SW480 (cell line): ENCODE measurements at places on chromosomes 3 and 15.

DNA sequence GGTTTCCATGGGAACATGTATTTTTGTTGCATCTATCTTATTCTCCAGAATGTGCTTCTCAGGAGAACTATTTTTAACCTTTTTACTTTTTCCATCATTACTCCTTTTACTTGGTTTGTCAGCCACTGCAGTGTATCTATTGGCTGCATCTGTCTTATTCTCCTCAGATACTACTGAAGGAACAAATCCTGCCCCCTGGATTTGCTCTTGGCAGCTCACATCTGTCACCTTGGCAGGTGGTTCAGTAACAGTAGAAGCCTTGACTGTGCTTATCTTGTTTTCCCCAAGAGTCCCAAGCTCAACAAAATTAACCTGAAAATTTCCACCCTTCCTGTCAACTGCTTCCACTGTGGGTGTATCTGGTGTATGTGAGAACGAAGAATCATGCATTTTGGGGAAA, 106.0 kb downstream of the MAP4 start:
- no peak for DNase-seq

DNA sequence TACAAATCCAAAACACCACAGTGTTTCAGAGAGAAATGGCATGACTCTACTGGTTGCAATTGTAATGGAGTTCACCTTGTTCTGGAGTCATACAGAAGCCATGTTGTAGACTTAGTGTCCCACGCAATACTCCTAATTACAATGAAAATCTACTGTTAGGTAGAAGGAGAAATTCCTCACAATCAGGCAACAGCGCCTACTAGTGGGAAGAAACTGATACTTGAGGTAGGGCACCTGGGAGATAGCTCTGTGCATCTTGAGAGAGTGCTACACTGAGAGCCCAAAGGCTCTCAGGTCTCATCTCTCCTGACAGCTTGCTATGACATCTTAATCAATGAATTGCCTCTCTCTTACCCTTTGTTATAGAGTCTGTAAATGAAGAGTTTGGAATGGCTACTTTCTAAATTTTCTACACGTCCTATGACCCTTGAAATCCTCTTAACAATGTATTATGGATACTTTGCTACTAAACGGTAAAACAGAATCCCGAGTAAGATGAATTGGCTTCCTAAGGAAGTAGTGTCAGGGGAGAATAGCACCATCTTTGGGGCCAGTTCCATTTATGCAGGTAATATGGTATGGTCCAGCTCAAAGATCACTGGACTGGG, 422.7 kb upstream of the TPRG1 start:
- DNase-seq, result no peak

DNA sequence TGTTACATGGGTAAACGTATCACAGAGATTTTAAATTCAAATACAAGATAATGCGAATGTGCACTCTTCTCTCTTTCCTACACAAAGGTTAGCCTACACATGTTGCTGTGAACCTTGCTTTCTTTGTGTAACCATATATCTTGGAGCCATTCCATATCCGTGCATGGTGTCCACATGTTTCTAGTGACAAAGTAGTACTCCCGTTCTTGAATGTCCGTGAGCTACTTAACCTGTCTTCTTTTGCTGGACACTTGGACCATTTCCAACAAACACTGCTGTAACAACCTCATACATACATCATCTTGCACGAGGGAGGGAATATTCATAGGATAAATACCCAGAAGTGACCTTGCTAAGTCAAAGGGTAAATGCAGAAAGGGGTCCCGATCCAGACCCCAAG, 75.0 kb downstream of the STRIT1 start:
- DNase-seq, result no peak

GRCh38 chr3:79973482-79973881, 205.7 kb upstream of the ROBO1 start:
- DNase-seq, result no peak

GRCh38 chr3:179299999-179300613, 22.7 kb upstream of the ZNF639 start:
- no peak for DNase-seq

GRCh38 chr3:49716169-49716568, 3.3 kb downstream of the AMIGO3 start:
- no peak for DNase-seq

DNA sequence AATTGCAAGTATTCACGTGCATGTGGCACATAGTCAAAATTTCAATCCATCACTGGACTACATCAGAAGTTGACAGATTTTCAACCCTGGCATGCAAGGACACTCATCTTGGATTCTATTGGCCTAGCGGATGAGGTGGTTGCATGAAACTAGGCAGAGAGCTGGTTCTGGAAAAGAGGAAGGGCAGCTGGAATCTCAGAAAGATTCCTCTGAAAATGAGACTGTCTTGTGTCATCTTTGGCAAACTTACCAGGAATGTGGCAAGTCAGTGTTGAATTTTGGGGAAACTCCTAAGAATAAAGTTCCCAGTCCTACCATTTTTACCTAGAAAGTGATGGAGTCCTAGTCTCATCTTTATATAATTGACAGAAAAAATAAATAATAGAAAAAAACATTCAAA, 384.3 kb upstream of the NR2F2 start:
- no peak for DNase-seq

DNA sequence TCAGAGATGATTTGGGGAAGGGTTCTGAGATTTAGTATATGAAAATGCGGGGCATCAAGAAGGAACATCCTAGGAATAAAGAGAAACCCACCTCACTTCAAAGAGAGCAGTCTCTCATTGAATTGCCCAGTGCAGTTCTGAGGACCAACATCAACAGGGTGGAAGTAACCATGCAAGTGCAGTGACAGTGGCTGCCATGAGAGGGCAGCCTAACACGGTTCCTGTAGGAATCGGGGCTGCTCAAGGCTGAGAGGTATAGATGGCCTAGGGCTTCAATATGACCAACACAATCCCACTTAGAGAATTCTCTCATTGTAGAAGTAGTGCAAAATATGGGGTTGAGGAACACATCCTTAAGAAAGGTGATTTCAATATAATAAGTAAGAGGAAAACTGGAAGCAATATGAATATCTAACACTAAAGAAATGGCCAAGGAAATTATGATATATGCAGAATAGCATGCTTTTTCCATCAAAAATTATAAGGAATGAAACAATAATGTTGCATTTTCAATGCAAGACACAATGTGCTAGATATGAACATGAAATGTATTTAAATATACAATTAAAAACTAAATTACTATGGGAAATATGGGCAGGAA, 51.1 kb upstream of the ARRDC4 start:
- DNase-seq, result peak; percentile 59

- DNase-seq, result peak; percentile 94
These were observed 148.8 kb upstream of the TRIM42 start for GRCh38 chr3:140529096-140529495.

- DNase-seq, result peak; percentile 79
These were observed 32.6 kb downstream of the RBM5 start for GRCh38 chr3:50121072-50122032.

DNA sequence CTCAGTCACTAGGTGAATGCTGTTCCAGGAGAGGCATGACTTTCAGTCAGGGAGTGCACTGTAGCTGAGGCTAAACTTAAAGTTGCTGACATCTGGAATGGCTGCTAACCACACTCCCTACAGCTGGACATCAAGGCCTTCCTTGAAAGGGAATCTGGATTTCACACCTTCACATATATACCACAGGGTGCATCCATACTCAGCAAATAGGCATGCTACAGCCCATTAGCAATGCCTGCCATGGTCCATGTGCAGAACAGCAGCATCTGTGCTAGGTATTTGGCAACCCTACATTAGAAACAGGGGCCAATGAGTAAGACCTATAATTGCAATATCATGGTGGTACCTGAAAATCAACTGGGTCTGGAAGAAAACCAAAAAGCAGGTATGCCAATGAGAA, 74.8 kb downstream of the SNTN start:
- no peak for DNase-seq

DNA sequence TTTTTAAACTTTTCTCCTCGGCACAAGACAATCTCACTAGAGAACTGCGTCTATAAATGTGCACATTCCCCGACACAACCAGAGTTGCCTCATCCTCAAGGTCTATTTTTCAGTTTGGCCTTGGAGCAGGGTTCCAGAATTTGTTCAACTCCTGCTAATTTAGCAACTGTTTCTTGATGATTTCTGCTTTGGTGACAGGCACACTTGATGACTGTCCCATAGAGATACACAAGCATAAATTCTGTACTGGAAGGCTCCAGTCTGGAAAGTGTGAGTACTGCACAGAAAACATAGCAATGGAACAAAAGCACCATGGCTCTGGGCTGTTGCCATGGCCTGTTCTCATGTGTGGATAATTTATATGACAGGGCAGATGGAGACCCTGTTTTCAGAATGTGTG, 379.6 kb upstream of the PDZRN3 start:
- DNase-seq, result no peak

GRCh38 chr15:92576597-92577200, 78.9 kb downstream of the FAM174B start:
- DNase-seq, result no peak

GRCh38 chr3:177934001-177934891, 602.0 kb upstream of the KCNMB2 start:
- DNase-seq, result no peak

DNA sequence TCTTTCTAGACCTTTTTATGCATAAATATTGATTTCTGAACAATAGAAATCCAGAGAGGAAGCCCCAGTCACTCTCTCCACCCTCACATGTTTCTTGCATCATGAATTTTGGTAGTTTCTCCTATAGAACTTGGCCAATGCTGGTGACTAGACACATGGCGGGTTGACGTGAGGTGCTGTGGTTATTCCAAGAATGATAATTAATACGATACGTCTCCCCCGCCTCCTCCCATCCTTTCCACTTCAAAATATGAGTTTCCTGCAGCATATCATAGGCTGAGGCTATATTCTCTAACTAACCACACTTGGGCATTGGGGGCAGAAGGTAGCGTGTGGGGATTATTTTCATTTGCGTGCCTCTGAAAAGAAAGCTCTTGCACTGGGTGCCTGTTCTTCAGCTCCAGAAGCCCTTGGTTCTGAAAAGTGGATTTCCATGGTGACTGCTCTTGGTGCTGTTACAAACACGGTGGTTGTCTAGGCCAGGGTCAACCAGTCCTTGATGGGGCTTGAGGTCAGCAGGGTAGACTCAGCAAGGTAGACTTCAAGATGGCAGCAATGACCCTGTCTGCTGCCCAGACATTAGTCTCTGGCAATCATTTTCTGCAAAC, 5.3 kb downstream of the TNFSF10 start:
- no peak for DNase-seq

DNA sequence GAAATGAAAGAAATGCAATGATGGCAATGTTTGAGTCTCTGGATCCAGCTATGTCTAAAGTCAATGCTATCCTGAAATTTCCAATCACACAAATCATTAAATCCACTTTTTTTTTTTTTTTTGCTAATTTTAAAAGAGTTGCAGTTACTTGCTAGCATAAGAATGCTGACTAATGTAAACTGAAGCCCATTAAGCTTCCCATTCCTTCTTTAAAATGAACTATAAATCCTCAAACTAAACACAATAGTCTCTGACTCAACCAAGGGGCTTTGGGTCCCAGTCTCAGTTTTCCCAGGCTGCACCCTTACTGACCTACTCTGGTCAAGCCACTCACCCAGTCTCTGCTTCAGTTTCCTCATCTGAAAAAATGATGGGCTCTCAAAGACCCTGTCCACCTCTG, 361.1 kb downstream of the ERC2 start:
- DNase-seq, result no peak

DNA sequence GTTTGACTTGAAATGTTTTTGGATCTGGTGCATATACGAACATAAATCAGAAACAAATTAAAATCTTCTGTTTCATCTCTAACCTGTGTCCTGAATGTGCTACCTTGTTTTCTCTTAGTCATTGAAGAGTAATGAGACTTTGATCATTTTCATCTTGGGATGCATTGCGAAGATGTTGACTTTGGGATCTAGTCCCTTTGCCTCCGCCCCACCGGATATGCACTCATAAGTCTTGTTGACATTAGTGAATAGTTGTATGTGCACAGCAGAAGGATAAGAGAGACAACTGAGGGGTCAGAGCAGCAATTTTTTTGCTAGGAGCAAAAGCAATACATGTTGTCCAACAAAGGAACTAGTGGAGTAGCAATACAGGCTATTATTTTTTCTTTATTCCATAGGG, 35.9 kb upstream of the SPRED1 start:
- no peak for DNase-seq

GRCh38 chr15:84914351-84914750, 29.9 kb downstream of the SLC28A1 start:
- DNase-seq, result no peak

- no peak for DNase-seq
These were observed 43.4 kb upstream of the AGBL1 start for GRCh38 chr15:86036243-86036642.

- DNase-seq, result no peak
These were observed 81.8 kb upstream of the ALDH1L1 start for GRCh38 chr3:126262227-126262626.

- no peak for DNase-seq
These were observed 1026.8 kb upstream of the NR2F2 start for GRCh38 chr15:95303713-95304112.

GRCh38 chr3:134483195-134483900, 2.4 kb downstream of the ANAPC13 start:
- no peak for DNase-seq

- no peak for DNase-seq
These were observed 29.7 kb downstream of the USP13 start for GRCh38 chr3:179682426-179683080.

DNA sequence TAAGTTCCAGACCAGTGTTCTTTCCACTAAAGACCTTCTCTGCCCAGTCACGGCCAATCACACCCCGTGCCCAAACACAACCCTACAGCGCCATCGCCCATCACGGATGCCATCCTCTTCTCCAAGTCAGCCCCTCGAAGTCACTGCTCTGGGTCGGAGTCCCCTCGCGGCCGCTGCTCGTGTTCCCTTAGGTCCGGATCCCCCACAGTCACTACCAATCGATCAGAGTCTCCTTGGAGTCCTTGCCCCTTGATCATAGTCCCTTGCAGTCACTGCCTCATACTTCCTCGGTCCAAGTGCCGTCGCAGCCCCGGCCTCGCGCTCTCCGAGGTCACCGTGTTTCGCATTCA, 461 bp downstream of the PCYT1A start:
- no peak for DNase-seq

DNA sequence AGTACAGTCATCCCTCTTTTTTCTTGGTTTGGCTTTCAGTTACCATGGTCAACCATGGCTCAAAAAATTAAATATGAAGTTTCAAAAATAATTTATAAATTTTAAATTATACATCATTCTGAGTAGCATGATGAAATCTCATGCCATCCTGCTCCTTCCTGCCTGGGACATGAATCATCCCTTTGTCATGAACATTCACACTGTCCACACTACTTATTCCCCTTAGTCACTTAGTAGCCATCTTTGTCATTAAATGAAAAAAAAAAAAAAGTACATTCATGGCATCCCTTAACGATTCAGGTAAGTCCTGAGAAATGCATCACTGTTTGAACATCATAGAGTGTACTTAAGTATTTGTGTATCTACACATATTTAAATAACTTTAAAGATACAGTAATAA, 1046.3 kb downstream of the ROBO2 start:
- DNase-seq, result peak; percentile 30

DNA sequence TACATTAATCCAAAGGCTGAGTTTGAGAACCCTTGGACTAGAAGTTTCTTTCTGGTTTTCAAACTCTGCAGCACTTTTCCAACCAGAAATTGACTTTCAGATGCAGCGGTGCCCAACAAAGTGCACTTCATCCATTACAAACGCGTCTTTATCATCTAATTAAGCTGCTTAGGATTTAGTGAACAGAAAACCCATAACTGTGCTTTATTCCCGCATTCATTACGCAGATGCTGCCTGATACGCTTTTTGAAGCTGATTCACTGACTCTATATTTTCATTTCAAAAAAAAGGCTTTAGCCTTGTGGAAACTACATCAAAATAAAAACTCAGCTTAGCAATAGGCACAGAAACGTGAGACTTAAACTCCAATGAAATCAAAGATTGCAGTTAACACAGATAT, 69.8 kb upstream of the CTXND1 start:
- no peak for DNase-seq

GRCh38 chr3:159250961-159251360, 449.1 kb downstream of the MFSD1 start:
- no peak for DNase-seq
